NCI-H1092 treated with DMSO at 0.1 percent for 48 hours (cell line): ENCODE measurements at places on chromosomes 5 and 9.

DNA sequence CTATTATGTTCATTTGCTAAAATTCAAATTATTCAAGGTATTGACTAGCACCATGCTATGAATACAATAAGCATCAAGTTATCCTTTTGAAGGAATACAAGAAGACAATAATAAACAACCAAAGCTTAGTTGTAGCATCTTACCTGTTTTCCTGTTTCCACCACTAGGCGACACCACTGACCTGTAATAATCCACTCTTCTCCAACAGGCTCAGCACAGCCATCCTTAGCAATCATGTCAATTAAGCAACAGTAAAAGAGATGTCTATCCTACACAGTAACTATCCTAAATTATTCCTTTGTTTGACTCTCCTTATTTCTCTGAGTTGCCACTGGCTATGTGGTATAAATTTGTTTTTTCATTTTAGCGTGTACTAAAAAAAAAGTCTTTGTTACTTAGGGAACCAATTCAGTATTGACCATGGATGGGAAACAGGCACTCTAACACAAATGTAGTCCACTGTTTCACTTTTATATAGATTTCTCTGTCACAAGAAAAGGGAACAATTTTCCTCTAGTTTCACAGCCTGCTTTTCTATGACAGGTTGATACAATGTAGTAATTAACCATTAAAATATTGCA lies 46.2 kb downstream of the PCA3 start:
- DNase-seq = peak; percentile 81

- DNase-seq = no peak
Measured at GRCh38 chr5:132491368-132492364, 1.1 kb upstream of the IRF1 start.

- DNase-seq = peak; percentile 18
Measured at GRCh38 chr5:31186672-31187267, 6.7 kb upstream of the CDH6 start.

DNA sequence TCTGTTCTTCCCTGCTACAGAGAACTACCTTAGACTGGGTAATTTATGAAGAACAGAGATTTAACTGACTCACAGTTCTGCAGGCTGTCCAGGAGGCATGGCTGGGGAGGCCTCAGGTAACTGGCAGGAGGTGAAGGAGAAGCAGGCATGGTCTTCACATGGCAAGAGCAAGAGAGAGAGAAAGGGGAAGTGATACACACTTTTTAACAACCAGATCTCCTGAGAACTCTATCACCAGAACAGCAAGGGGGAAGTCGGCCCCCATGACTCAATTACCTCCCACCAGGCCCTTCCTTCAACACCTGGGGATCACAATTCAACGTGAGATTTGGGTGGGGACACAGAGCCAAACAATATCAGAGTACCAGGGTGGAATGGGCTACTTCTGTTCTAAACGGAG lies 766.8 kb downstream of the TLE1 start:
- no peak for DNase-seq

DNA sequence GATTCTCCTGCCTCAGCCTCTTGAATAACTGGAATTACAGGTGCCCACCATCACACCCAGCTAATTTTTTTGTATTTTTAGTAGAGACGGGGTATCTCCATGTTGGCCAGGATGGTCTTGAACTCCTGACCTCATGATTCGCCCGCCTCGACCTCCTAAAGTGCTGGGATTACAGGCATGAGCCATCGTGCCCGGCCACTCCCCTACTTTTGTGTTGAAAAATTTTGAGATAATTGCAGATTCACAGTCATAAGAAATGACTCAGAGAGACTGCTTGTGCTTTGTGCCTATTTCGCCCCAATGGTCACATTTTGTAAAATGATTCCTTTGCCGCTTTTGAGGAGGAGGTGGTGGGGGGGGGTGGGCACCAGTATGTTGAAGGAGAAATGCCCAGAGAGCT lies 48.1 kb upstream of the SH3PXD2B start:
- no peak for DNase-seq

DNA sequence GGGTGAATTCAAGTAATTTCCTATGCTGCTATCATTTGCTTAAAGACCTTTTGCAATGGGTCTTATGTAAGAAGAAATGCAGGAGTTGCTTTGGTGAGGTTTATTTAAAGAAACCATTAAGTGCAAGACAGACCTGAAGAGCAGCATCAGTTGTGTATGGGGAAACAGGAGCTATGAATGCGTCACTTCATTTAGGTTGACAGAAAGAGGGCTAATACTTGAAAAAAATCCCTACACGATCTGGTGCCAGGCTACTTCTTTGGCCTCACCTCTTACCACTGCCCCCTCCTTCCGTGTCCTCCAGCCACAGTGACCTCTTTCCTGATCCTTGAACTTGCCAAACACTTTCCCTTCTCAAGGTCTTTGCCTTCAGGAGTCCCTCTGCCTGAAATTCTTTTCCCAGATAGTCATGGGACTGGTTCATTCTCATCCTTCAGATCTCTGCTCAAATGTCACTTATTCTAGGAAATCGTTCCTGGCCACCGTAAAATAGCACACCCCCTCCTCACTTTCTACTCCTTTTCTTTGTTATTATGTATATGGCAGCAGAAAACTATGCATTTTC lies 1.4 kb upstream of the JAK2 start:
- no peak for DNase-seq
